ENCODE measurements at places on chromosomes 6 and 20.

DNA sequence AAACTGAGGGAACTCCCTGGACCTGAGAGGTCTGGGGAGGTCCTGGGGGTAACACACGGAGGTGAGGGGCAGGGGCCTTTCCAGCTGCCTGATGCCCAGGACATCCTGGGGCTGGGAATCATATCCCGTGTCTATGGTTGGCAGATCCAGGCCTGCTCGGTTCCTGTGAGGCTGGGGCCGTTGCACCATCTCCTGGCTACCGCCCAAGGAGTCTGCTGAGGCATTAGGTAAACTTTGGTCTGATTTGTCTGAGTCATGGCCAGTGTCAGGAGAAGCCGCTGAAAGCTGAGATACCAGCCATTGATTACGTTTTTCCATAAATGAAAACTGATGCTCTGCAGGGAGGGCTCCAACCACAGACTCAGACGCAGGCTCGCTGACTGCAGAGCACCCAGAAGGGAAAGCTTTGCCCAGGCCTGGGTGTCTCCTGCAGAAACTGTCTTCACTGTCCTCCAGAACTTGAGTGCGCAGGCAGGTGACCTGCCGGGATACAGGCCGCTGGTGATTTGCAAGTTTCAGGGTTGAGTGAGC is 14.2 kb downstream of the TRAF3IP2 start:
- DNase-seq: no peak

DNA sequence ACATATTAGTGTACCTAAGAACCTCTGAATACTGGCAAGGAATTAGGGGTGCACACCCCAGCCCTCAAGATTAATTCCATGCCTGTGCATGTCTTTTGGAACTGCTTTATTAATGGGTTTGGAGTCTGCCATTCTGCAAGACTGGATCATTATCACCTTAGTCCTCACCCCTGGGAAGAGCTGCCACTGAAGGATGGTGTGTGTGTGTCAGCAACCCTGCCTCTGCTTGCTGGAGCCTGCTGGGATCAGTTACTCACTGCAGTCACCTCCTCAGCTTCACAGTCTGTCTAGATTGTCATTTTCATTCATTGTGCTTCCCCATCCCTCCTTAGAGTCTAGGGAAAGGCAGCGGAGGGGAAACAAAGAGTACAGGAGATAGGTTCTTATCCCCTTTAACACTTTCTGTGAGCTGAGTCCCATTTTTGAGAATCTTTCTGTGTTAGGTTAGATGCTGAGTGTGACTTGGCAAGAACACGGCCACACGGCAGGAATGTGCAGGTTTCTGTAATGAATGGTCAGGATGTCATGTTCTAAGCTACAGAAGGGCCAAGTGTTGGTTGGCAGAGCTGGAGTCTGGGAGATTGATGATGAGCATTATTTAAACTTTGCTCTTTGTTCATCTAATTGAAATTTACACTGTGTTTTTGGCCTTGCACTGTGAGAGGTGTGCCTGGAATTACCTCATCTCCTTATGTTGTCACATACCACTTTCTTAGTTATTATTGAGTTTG is 21.1 kb downstream of the GHRH start:
- DNase-seq: no peak

- DNase-seq: no peak
These were observed 38.3 kb downstream of the MRS2 start for GRCh38 chr6:24440897-24441598.

DNA sequence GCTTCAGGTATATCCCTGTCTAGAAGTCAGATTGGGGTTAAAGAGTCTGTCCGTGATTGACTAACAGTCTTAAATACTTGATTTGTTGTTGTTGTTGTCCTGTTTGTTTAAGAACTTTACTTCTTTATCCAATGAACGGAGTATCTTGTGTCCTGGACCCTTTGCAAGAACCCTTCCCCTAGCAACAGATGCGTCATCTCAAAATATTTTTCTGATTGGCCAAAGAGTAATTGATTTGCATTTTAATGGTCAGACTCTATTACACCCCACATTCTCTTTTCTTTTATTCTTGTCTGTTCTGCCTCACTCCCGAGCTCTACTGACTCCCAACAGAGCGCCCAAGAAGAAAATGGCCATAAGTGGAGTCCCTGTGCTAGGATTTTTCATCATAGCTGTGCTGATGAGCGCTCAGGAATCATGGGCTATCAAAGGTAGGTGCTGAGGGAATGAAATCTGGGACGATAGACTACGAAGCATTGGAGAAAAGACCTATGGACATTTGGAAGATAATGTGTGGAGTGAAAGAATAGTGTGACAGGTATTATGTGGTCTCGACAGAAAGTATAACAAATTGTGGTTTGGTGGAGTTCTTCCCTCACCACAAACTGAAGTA is at the start of gene HLA-DRA:
TSS of gene HLA-DRA (plus strand) at position 286 of the 613 bp plus-strand sequence. CDS start at position 350, 64 bp downstream.
- no peak for DNase-seq

GRCh38 chr6:10412461-10413261 is 2.2 kb downstream of the TFAP2A start:
- no peak for DNase-seq

GRCh38 chr6:11108726-11109125 is 2.8 kb downstream of the ERVFRD-1 start:
- DNase-seq: no peak

DNA sequence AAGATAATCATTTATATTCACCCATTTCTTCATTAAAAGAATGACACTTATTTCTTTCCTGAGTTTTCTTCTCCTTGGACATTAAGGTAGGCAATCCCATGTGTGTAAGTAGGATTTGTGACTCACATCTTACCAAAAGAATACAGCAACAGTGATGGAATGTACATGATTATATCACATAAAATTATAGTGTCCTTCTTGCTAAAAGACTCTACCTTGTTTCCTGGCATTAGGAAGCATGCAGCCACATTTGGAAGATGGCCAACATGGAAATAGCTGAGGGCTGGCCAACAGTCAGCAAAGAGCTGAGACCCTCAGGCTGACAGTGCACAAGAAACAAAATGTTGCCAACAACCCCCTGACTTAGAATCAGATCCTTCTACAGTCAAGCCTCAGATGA is 327.9 kb upstream of the MARCKS start:
- DNase-seq: no peak

DNA sequence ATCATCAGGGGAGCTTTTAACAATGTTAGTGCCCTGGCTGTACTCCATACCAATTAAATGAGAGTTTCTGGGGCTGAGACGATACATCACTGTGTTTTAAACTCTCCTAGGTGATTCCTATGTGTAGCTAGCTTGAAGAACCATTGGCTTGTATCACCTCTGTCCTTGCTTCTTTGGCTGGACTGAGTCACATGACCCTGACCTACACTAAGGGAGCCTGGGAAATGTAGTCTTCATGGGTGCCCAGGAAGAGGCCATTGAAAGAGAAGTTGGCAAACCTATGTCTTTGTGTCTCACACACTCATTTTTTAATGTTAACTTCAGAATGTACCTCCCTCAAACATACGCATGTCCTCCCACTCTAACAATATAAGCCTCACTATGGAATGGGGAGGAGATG is 506.6 kb downstream of the DHX35 start:
- DNase-seq: no peak

GRCh38 chr6:12293931-12294807 is 4.0 kb downstream of the EDN1 start:
- DNase-seq: no peak

- DNase-seq: no peak
These were observed 13.1 kb downstream of the MTHFD1L start for GRCh38 chr6:150878347-150879213.

DNA sequence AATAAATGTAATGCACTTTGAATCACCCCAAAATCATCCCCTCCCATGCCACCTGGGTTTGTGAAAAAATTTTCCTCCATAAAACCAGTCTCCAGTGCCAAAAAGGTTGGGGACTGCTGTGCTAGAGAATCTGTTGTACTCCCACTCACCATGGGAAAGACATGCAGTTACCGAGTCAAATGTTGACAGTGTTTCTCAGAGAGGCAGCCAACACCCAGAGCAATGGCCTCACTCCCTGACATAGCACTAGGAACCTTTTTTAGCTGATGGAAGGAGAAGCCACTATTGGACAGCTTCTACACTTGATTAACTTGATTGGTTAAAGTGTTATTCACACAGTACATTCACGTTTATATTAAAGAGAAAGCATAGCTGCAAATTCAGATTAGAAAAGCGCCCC is 59.8 kb upstream of the MANEA start:
- DNase-seq: no peak

- DNase-seq: peak; percentile 26
These were observed 539 bp downstream of the TMEM200A start for GRCh38 chr6:130366107-130367005.

- DNase-seq: no peak
These were observed 64.9 kb downstream of the SYCP2L start for GRCh38 chr6:10951675-10952282.

- DNase-seq: no peak
These were observed 477.5 kb downstream of the PRKN start for GRCh38 chr6:162249907-162250642.

GRCh38 chr6:3306848-3307247 is 48.1 kb downstream of the PSMG4 start:
- DNase-seq: no peak

- no peak for DNase-seq
These were observed 15.4 kb upstream of the STMND1 start for GRCh38 chr6:17086469-17086868.

DNA sequence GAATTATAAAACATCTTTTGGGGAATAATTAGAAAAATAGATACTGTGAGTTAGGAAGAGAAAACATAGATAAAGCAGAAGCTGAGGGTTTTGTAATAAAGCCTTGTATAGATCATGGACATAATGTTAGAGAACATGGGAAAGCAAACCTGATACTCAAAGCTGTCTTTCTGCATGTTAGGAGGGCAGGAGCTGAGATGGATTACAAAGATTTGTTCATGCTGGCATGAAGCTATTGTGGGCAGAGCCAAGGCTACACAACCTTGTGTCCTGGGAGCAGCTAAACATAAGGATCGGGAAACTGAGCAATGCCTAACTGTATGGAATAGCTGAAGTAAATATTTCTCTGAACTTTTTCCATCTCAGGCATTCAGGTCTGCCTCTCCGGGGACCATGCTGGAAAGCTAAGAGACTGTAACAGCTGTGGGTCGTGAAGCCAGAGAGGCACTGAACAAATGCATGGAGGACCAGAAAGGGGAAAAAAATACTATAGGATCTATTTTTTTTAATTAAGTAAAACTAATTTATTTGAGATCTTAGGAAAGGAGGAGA is 28.2 kb upstream of the CNKSR3 start:
- DNase-seq: no peak

DNA sequence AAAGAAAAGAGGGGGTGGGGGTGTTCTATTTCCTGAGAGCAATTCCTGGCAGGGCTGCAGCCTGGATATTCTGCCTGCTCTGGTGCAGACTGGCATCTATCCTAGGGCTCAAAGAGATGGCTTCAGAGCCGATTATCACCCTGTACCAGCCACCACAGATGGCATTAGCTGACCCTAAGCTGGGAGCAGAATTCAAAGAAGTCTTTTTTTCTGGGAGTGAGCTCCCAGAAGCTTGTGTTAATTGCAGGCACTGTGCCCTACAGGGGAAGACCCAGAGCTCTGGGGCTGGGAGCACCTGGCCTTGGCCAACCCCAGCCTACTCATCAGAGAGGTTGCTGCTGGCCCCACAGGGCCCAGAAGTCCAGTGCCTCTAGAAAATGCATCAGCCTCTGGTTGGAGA is 85.9 kb downstream of the PXDC1 start:
- DNase-seq: no peak

- DNase-seq: no peak
These were observed 98.9 kb upstream of the MAFB start for GRCh38 chr20:40787941-40788340.

GRCh38 chr6:150098155-150098554 is 29.2 kb upstream of the ULBP3 start:
- DNase-seq: no peak

DNA sequence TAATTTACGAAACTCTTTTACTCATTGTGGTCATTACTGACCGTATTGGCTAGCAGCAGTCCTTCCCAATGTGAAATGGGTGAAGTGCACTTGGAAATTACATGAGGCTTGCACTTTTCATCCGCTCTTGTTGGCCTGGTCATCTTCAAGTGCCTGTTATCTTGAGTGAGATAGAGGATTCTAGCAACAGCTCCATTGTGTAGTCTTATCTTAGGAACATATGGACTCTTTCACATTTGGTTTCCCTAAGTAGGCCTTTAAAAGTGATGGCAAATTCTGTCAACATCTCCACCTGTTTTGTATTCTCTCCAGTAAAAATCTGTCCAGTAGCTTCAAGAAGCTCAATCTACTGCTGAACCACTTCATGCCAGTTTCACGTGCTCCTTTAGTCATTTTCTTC is 114.8 kb upstream of the MARCKS start:
- no peak for DNase-seq

GRCh38 chr6:39870950-39871349 is 63.3 kb downstream of the MOCS1 start:
- DNase-seq: no peak

GRCh38 chr6:91509711-91510110 is 922.8 kb upstream of the MAP3K7 start:
- DNase-seq: no peak

- no peak for DNase-seq
These were observed 163.4 kb downstream of the MTFR2 start for GRCh38 chr6:136086686-136087085.

- no peak for DNase-seq
These were observed 4.4 kb downstream of the PPP1R16B start for GRCh38 chr20:38809942-38810341.

- no peak for DNase-seq
These were observed 208.8 kb upstream of the SUPT3H start for GRCh38 chr6:45586216-45587171.

DNA sequence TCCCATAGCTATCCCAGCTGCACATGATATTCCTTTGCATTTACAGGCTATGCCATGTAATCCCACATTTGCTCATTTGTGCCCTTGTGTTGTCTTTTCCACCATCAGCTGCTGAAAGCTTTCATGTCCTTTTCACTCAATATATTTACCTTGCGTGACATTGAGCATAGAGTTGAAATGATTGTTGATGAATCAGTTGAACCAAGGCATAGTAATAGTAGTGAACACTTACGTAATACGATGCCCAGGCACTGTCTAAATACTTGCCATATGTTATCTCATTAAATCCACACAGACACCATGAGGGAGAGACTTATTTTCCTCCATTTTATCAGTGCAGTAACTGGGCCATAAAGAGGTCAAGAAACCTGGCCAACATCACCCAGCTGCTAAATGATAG is 13.1 kb downstream of the RNF8 start:
- no peak for DNase-seq

DNA sequence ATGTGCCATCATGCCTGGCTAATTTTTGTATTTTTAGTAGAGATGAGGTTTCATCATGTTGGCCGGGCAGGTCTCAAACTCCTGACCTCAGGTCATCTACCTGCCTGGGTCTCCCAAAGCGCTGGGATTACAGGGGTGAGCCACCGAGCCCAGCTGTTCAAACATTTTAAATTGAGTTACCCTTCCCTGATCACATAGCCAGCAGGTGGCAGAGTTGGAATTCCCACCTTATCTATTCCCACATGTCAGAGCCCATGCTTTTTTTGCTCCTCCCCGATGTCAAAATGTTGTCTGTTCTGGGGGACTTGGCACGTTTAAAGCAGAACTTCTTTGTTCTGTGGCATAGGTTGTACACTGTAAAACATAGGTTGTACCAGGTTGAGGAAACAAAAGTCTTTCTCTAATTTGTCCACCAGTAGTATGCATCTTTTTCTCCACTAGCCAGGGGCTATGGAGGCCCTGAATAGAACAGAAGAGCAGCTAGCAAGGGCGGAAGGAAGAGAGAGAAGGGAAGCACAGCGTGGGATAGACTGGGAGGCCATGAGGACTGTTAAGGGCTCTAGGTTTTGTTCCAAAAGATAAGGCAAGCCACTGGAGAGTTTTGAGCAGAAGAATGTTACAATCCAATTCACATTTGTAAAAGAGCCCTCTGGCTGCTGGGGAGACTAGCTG is 7.3 kb upstream of the LBP start:
- DNase-seq: no peak

GRCh38 chr20:2465100-2465499 is 5.5 kb downstream of the SNRPB start:
- DNase-seq: no peak

All from stimulated activated CD4-positive, alpha-beta T cell treated with anti-CD3 and anti-CD28 coated beads, Interleukin-15, amount 100 ng/mL, for 1 hour (primary cell).